T-helper 22 cell (primary cell): ENCODE measurements at places on chromosomes 16 and 17.

DNA sequence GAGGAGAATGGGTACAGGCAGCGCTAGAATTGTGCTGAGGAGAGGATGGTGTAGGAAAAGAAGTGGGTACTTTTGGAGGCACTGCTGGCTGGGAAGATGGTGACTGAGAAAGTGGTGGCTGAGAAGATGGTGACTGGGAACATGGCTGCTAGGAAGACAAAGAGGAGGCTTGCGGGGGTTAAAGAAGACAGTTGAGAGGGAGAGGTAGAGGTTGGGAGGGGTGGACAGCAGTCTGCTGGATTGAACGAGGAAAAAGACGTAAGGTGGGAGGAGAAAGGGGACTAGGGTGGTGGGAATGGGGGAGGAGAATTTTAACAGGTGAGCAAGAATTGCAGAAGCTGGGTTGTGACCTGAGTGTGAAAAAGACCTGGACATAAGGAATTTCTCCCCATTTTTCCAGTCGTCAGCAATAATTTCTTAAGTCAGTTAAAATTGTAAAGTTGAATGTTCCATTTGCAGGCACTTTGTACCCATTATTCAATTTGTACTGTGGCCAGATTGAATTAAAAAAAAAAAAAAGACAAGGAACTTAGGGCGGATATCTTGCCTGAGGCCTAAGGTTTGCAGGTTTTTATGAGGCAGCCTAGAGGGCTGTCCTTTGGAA is 2450.0 kb downstream of the TP53TG3F start:
- DNase-seq = no peak

GRCh38 chr17:36198831-36199465 is 2.4 kb upstream of the CCL3L1 start:
- no peak for DNase-seq

GRCh38 chr16:87661561-87661960 is 59.3 kb downstream of the JPH3 start:
- DNase-seq = no peak

GRCh38 chr17:49241692-49242397 is 11.3 kb upstream of the PHOSPHO1 start:
- DNase-seq = no peak

GRCh38 chr16:88812513-88813268 is 963 bp upstream of the APRT start:
- DNase-seq = no peak

GRCh38 chr17:29138184-29138955 is 41.8 kb downstream of the MYO18A start:
- DNase-seq = peak; percentile 32

DNA sequence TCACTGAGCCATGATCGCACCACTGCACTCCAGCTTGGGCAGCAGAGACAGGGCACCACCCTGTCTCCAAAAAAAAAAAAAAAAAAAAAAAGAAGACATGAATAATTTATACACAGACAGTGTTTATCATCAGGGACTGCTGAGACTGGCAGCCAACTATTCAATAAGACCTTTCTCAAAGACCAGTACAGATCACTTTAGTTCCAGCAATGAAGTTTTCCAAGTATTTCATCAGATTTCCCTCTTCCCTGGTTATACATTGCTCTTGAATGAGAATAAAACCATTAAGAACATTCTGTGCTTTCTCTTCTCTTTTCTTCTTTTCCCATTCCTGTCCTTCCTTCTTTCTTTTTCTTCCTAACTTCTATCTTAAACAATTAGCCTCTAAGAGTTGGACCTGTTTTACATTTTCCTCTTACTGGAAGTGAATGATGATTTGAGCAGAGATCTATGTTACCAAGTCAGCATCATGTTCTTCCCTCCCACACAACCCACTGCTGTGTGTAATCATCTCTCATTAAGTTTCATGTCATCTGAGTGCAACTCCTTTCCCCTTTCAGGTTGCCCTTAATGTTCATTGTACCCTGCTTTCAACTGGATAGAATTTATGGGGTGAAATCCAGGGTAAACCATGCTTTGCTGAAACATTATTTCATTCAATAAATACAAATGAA is 35.9 kb upstream of the SMIM36 start:
- DNase-seq = no peak

DNA sequence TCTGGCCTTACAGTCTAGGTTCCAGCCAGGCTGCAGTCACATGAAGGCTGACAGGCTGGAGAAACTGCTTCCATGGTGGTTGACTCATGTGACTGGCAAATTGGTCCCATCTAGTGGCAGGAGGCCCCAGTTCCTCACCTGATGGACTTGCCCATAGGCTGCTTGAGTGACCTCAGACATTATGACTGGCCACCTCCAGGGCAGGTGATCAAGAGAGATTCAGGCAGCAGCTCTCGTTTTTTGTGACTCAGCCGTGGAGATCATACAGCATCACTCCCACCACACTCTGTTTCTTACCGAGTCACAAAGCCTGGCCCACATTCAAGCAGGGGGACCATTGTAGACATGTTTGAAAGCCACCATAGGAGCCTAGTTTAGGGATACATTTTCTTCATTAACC is 34.5 kb downstream of the SIAH1 start:
- DNase-seq = no peak

GRCh38 chr17:39205112-39205526 is 5.0 kb downstream of the RPL19 start:
- DNase-seq = no peak

- DNase-seq = no peak
Measured at GRCh38 chr16:53761962-53762703, 58.2 kb downstream of the FTO start.

DNA sequence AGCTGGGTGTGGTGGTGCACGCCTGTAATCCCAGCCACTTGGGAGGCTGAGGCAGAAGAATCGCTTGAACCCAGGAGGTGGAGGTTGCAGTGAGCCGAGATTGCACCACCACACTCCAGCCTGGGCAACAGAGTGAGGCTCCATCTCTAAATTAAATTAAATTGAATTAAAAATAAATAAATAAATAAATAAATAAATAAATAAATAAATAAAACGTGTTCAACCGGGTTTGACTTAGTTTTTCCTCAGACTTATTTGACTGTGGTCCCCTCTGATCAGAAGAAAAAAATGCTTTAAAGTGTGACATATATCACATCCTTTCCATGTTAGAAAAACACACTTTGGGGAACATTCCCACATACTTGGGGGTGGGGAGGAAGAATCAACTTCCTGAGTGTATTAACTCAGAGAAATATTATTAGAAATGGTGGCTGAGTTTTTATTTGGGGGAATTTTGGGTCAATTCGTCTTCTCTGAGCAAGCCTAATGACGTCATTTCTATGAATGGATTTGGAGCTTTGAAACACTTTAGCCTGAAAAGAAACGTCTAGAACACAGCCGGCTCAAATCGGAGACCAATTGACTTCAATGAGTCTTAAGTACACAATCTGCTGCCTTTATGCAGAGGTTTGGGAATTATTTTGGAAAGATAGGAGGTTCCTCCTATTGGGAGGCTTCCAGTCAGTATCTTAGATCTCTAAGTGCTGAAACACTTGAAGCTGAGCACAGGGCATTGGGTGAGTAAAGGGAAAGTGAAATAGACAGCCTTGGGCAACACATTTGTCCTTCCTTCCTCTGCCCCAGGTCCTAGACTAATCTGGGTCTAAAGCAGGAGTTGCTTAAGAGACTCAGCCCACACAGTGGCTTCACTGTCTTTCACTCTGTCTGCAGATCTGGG is 132.6 kb downstream of the PITPNC1 start:
- no peak for DNase-seq

DNA sequence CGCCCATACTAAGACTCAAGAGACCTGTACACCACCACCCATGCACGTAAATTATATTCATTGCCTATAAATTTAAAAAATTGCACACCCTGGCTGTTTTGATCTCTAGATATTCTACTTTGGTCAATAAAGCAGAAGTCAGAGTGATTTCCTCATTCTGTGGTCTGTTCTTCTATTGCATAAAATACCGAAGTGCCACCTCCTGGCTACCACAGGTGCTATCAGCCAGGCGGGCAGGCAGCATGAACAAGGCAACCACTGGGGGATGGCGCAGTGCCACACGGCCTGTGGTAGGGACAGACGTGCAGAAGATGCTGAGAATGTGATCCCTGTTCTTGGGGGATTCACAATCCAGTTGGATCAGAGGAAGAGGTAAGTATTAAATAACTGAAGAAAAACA is 122.3 kb downstream of the CDK5R1 start:
- peak; percentile 13 for DNase-seq

DNA sequence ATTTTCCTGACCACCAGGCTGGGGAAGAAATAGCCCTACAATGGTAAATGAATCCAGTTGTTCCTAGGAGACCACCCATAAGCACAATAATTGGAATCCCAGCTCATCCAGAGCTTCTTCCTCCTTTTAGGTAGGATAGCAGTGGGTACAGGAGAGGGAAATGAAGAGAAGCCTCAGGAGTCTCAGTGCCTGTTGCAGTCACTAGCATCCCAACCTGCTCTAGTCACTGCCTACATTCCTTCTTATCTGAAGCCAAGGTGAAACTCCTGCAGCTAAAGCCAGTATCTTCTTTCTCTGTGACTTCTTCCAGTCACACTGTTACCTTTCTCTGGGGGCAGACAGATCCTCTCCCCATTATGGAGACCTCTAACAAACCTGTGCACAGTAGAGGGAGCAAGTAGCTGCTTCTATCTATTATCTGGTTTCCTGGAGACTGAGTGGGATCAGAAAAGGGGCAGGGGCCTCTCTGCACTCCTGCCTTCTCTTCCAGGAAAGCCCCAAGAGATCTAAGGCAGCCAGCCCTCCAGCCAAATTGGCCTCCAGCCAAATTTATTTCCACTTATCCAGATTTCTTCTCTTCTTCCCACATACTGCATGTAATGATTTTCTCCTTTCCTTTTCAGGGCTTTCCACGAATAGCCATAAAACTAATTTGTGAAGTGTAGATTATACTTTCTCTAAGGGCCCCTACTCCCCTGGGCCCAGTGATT is 85.5 kb downstream of the SSH2 start:
- DNase-seq = no peak

- no peak for DNase-seq
Measured at GRCh38 chr16:9154567-9155410, 63.3 kb downstream of the HAPSTR1 start.

GRCh38 chr16:50234771-50235556 is 31.4 kb upstream of the ADCY7 start:
- no peak for DNase-seq

DNA sequence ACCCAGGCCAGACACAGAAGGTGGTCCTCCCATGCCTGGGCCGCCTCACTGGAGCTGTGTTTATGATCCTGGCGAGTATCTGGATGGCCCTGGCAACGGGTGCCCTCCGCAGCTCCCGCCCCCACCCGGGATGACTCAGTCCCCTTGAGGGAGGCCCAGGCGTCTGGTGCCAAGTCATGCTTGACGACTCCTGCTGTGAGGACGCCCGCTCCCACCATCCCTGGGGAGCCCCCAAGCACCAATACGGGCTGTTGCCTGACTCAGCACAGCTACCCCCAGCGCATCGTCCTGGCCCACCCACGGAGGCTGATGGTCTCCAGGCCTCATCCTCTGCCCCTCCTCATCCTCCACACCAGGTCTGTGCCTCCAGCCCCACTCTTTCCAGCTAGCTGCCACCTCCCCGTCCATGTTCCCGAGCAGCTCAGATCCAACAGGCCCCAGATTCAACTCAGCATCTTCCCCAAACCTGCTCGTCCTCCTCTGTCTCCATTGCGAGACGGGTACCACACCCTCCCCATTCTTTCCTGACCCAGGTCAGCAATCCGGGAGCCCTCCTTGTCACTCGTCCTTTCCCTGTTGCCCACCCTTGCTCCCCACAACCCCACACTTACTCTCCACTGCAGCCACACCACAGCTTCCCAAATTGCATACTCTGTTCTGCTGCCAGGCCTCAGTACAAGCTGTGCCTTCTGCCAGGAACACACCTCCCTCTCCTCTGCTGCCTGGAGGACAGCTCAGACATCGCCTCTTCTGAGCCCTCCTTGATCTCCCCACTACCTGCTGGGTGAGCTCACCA is 2.6 kb downstream of the CAMKK1 start:
- no peak for DNase-seq

- DNase-seq = no peak
Measured at GRCh38 chr16:27529962-27530361, 19.8 kb downstream of the GTF3C1 start.

GRCh38 chr17:74923538-74924249 is 379 bp upstream of the OTOP2 start:
- peak; percentile 32 for DNase-seq

DNA sequence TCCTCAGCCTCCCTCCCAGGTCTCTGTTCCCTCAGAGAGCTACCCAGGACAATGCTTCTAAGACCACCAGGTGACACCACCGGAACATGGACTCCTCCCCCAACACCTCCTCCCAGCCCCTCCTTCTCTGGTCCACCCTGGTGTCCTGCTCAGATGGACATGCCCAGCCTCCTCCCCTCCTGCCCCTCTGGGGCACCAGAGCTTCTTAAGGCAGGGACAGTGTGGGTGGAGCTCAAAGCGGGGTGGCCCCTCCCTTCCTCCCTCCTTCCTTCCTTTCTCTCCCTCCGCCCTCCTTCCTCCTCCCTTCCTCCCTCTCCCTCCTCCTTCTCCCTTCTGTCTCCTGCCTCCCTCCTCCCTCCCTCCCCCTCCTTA is 22.7 kb downstream of the TRPV3 start:
- no peak for DNase-seq

DNA sequence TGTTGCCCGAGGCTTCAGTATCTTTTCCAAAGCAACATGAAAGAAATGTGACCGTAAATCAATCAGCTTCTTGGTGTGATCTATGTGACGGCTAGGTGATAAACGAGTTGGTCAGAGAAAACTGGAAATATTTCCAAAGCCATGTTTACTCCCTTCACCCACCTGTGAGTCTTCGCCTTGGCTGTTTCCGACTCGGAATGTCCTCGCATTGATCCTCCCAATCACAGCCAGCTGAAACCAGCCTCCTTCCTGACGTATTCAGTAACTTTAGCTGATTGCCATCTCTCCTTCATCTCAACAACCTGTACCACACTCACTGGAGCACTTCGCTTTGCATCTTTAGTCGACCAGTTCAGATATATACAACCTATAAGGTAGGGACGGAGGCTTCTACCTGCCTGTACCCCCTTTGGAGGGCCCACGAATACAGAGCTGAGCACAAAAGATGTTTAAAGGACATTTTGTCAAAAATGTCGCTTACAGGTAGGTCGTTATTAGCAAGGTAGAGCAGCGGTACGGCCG is 705 bp downstream of the KRABD2 start:
- DNase-seq = no peak

DNA sequence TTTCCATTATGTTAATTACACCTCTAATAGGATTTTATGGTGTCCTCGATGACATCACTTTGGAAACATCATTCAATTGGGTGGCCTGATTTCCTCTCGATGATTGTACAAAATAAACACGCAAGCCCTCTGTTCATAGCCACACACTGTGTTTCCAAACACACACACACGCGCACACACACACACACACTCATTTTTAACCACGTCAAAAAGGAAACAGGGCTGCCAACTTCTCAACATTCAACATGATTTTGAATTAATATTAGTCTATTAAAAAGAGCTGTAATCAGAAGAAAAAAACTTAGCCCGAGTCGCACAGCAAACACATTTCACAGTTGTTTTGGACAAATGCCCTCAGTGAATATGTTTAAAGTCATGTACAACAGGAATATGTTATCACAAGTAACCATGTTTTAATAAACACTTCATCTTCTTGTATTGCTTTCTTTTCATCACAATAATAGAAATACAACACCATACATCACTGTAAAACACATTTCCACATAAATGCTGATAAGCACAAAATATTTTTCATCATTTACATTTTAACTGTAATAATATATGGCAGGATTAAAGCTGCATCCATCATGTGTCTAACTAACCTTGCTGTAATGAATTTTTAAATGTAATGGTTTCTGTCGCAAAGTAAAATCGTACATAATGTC is 219.1 kb upstream of the IRX3 start:
- DNase-seq = no peak

- DNase-seq = no peak
Measured at GRCh38 chr17:44614862-44615261, 41.4 kb upstream of the MEIOC start.
